Stimulated activated CD4-positive, alpha-beta T cell treated with anti-CD3 and anti-CD28 coated beads, Interleukin-1b, Interleukin-23, amount 100 ng/mL, for 4 hours (primary cell): ENCODE measurements at places on chromosomes 12 and 14.

GRCh38 chr14:82647088-82647810 is 1113.6 kb upstream of the SEL1L start:
- DNase-seq: no peak

GRCh38 chr14:27253966-27254365 is 656.1 kb upstream of the NOVA1 start:
- no peak for DNase-seq

- no peak for DNase-seq
These were observed 5.9 kb downstream of the LAG3 start for GRCh38 chr12:6778217-6778573.

GRCh38 chr14:91374879-91375702 is 42.5 kb downstream of the CCDC88C start:
- DNase-seq: no peak

DNA sequence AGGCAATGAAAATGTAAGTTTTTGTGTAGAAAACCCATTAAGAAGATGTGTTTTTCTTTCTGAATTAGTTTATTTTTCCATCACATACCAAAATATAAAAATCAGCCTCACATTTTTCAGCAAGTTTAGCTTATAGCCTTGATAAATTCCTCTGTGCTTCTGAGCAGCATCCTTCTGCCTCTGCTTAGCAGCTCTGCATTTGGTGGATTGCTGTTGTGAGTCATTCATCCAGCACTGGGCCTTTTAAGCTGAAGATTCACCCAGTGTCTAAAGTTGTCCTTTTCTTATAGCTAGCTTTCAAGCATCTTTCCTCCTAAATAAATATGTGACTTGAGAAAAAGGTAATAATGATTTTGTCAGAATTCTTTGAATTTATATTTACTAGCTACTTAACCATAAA is 206.1 kb downstream of the PCNX1 start:
- no peak for DNase-seq

- DNase-seq: no peak
These were observed 49.2 kb upstream of the NCOR2 start for GRCh38 chr12:124616394-124617221.

GRCh38 chr12:9856151-9856550 is 13.0 kb downstream of the CLEC2B start:
- DNase-seq: no peak

- no peak for DNase-seq
These were observed 26.4 kb downstream of the EID3 start for GRCh38 chr12:104329707-104330532.

GRCh38 chr12:26632756-26633155 is 200.2 kb downstream of the ITPR2 start:
- no peak for DNase-seq

DNA sequence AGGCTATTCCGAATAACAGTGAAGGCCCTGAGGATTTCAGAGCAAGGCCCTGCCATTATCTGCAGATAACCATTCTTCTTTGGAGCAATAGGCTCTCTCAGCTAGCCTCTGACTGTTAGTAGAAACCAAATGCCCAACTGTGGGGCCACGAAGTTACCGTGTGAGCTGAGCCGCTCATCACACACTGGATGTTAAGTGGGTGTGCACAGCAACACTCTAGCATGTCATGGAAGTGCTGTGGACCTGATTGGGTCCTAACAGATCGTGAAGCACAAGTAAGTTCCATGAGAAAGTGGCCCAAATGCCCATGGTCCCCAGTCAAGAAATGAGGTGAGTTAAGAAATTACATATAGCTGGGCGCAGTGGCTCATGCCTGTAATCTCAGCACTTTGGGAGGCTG is 190.4 kb downstream of the ALG10 start:
- no peak for DNase-seq

GRCh38 chr12:121717041-121717699 is 4.6 kb downstream of the TMEM120B start:
- DNase-seq: no peak

DNA sequence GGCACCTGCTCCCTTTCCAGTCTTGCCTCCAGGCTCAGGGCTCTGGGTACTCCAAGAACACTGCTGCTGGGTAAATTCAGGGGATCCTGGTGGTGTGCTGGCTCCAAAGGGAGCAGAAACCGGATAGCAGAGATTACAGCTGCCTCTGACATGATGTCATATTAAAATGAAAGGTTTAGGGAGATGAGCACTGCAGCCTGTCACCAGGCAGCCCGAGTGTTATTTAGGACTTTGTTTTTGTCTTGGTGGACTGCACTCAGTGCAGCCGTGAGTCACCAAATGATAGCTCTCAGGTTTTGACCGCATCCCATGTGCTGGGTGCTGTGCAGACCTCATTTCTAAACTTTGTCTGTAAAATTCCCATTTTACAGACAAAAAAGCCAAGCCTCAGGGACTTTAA is 266.0 kb upstream of the CRY1 start:
- DNase-seq: no peak

DNA sequence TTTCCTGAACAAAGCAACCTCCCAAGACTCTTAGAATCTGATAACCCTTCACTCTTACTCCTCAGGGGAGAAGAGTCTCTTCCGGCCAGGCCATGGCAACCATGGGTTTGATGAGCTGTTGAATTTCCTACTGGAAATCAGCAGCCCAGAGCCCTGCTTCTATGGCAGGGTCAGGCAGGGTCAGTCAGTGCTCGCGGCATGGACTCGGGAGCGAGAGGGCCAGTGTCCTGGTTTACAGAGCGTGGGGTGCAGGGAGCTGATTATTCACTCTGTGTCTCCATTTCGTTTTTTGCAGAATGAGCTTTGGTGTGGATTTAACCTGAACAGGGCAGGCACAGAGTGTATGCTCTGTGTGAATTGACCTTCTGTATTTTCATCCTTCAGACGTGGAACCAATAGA is 340.6 kb upstream of the SFSWAP start:
- DNase-seq: no peak

GRCh38 chr14:91401751-91402150 is 15.9 kb downstream of the CCDC88C start:
- DNase-seq: no peak

DNA sequence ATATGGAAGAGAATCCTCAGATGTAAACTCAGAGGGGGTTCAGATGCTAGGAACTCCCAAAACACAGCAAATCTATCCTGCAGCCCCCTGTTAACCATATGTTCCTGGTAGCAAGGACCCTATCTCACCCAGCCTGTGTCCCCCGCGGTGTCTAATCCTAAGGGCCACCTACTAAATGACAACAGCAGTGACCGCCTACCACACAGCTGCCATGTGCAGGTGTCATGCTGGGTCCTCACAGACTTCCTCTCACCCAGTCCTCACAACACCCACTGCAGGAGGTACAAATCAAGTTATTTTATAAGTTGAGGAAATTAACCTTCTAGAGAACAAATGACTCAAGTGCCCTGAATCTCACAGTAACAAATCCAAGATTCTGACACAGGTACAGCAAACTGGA is 73.9 kb downstream of the ITPK1 start:
- DNase-seq: no peak

DNA sequence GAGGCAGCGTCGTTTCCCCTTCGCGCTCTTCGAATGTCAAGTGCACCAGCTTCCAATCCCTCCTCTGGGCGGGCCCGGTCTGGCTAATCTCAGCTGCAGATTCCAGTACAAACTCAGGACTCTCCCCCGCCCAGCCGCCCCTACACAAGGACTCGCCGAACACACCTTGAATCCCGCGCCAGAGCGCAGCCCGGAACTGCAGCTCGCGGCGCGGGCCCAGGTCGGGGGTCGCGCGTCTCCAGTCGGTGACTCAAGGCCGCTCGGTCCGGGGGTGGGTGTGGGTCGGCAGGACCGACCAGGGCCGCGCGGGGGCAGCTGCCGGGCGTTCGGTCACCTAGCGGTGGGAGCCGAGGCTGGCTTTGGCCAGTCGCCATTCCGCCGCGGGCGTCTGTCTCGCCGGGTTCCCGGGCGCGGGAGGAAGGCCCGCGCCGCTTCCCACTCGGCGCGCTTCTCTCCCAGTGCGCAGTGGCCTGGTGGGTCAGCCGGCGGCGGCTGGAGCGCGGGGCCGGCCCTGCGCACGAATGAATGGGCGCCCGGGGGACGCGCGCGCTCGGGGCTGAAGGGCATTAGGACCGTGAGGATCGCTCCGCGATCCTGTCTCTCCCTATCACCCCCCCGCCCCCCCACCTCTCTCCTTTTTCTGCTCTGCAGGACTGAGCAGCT is at the start of gene GALNT16:
Gene GALNT16, plus strand, starts transcription at position 632 of the 663 bp plus-strand sequence. CDS start 133 bp downstream, outside the sequence.
- DNase-seq: no peak

DNA sequence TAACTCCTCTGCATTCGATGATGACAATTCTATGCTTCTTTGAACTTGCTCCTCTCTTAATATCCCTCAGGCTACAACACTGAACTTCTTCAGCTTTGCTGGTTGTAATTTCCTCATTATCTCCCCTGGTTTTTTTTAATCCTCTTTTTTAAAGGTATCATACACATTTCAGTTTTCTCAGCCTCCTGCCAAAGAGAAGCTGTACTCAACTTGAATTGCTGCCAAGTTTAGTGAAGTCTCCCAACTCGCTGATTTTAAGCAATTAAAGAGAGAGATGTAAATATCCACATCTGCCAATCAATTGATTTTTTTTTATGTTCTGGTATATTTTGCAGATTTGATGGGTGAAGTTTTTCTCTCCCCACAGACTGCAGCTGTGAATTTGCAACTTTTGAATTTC is 817.8 kb downstream of the GALC start:
- no peak for DNase-seq

GRCh38 chr14:54664961-54665360 is 98.0 kb downstream of the SAMD4A start:
- DNase-seq: no peak

GRCh38 chr14:61298824-61299223 is 17.7 kb upstream of the TMEM30B start:
- DNase-seq: no peak

DNA sequence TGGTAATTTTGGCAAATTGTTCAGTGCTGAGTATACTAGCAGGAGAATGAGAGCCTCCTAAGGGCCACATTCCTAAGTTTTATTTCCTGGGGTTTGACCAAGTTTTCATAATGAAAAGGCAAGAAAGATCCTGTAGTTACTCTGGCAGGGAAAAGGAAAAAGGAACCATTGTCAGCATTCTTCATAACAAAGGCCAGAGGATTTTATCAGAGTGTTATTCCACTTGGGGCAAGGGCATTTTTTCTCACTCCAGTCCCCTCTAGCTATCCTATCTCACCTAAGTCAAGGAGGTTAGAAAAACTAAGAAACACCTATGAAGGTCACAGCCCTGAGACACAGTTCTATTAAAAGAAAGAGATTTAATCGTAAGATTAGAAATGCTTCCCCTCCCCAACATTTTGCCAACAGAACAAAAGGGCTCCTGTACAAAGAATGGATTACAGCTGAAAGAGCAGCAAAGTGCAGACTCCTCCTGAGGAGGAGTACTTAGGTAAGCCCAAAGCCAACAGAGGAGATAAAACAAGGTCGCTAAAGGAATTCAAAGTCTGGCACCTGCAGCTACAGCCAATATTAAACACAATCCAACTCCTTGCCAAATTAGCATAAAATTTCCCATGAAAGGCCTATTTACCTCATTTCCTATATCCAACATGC is 162.4 kb downstream of the GALC start:
- no peak for DNase-seq

- no peak for DNase-seq
These were observed 32.1 kb downstream of the XRCC3 start for GRCh38 chr14:103683139-103683538.

DNA sequence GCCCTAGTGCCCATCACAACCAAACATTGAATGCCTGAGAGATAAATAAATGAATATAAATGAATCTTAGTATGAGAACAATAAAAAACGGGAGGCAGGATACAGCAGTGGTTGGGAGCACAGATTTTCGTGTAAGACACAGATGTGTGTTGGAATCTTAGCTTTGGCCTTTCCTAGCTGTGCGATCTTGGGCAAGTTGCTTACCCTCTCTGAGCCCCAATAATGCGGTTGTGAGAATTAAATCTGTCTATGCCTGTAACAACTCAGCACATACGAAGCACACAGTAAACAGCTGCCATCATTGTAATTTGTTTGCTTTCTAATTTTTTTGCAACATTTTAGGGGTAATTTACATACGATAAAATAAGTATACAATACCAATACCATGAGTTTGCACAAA is 89.8 kb downstream of the SRRM4 start:
- DNase-seq: no peak

DNA sequence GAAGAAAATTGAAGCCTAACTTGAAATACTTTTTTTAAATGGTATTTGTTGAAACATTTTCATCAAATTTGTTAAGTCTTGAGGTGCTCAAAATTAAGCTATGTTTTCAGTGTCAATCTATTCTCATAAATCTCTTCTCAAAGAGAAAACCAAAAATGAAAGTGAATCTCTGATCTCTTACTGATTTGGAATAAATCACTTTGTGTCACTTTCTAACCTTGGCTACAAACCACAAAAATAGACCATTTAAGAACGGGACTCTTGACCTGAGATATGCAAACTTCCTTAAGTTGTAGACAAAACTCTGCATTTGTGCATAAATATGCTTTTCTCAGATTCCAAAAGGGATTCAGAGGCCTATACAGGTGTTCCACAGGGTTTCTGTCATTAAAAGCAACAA is 192.9 kb downstream of the SEC23A start:
- no peak for DNase-seq

GRCh38 chr12:7142056-7142644 is 12.0 kb downstream of the CLSTN3 start:
- DNase-seq: peak; percentile 36

- no peak for DNase-seq
These were observed 6.8 kb downstream of the TTC8 start for GRCh38 chr14:88831284-88831683.

- no peak for DNase-seq
These were observed 6.5 kb downstream of the KRT86 start for GRCh38 chr12:52280796-52281560.

- no peak for DNase-seq
These were observed 43.3 kb upstream of the PLEKHG6 start for GRCh38 chr12:6266971-6267721.
